ENCODE measurements at places on chromosomes 2 and 18.

DNA sequence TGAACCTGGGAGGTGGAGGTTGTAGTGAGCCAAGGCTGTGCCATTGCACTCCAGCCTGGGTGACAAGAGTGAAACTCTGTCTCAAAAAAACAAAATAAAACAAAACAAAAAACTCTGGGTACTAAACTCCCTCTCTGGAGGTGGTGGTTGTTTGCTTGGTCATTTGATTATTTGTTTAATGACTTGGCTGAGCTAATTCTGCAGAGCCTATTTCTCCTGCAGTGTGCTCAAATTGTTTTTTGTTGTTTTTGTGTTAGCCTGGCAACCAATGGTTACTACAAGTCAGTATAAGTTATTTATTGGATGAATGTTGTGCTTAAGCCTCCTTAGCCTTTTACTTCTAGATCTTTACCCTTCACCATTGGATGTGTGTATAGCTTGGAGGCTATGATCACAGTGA, 387.5 kb downstream of the ADCYAP1 start:
- no peak for DNase-seq
- H3K4me1 ChIP-seq = no peaks in the 10 kb centered on the region
- peaks cover 2% of the 10 kb centered on the region for H3K27me3 ChIP-seq
- H3K27ac ChIP-seq = no peak overlapping the region

GRCh38 chr2:74908748-74909444, 49.5 kb upstream of the POLE4 start:
- H3K27me3 ChIP-seq = peaks cover 28% of the 10 kb centered on the region
- DNase-seq = no peak
- H3K4me1 ChIP-seq = peaks cover 6% of the 10 kb centered on the region
- H3K4me3 ChIP-seq = peak overlapping the region; percentile 42

DNA sequence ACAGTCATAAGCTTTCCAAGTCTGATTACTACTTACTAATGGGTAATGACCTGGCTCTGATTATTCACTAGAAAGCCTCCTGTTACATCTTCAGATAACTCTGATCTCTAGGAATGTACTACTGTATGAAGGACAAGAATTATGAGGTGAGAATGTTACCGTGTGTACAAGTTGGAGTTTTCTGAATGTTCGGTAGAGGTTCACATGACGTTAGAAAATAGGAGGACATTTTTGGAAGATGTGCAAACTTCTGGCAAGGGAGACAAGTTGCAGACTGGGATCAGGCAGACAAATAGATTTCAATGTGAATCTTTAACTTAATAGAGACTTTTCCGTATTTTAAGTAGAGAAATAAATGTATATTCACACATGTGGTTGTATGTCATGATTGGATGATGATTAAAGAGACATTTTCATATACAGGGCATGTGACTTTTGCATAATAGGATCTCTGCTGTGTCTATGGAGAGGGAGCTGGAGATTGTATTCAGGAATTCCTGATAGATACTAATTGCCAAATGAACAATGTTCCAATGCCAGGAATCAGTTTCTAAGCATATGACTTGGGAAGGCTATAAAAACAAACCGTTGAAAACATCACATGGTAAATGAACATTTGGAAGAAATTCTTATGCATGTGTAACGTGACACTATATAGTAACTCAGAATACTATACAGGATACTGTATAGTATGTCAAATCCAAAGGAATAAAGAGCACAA, 1695.8 kb upstream of the PIK3C3 start:
- H3K4me3 ChIP-seq = no peak overlapping the region
- H3K27me3 ChIP-seq = no peaks in the 10 kb centered on the region
- H3K4me1 ChIP-seq = peaks cover 13% of the 10 kb centered on the region
- peak overlapping the region; percentile 10 for H3K27ac ChIP-seq

DNA sequence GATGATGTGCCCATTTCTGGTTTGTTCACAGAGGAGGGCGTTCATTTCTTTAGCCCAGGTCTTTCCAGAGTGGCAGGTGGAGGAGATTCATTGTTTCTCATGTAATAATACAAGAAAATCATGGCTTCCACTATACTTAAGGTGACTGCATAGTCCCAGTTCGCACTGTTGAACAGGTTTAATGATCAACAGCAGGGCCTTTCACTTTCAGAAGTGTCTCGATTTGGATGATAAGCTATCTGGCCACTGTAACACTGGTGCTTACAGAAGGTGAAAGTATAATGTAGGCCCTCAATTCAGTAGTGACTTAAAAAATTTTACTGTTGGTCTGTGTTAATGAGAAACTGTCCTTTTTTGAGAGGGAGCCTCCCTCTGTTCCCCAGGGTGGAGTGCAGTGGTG, 1.4 kb downstream of the RMC1 start:
- peaks cover 21% of the 10 kb centered on the region for H3K4me1 ChIP-seq
- H3K27ac ChIP-seq = no peak overlapping the region
- DNase-seq = no peak

- no peaks in the 10 kb centered on the region for H3K36me3 ChIP-seq
- no peak for DNase-seq
- peak overlapping the region; percentile 94 for H3K4me3 ChIP-seq
- H3K27ac ChIP-seq = peak overlapping the region; percentile 96
- H3K27me3 ChIP-seq = peaks cover 2% of the 10 kb centered on the region
- H3K4me1 ChIP-seq = peaks cover 46% of the 10 kb centered on the region
These were observed 553 bp downstream of the CNDP2 start for GRCh38 chr18:74496508-74497323.

- no peaks in the 10 kb centered on the region for H3K36me3 ChIP-seq
- H3K27me3 ChIP-seq = no peaks in the 10 kb centered on the region
- H3K4me1 ChIP-seq = peaks cover 58% of the 10 kb centered on the region
- no peak overlapping the region for H3K4me3 ChIP-seq
These were observed 190.4 kb downstream of the BABAM2 start for GRCh38 chr2:28080911-28081310.

DNA sequence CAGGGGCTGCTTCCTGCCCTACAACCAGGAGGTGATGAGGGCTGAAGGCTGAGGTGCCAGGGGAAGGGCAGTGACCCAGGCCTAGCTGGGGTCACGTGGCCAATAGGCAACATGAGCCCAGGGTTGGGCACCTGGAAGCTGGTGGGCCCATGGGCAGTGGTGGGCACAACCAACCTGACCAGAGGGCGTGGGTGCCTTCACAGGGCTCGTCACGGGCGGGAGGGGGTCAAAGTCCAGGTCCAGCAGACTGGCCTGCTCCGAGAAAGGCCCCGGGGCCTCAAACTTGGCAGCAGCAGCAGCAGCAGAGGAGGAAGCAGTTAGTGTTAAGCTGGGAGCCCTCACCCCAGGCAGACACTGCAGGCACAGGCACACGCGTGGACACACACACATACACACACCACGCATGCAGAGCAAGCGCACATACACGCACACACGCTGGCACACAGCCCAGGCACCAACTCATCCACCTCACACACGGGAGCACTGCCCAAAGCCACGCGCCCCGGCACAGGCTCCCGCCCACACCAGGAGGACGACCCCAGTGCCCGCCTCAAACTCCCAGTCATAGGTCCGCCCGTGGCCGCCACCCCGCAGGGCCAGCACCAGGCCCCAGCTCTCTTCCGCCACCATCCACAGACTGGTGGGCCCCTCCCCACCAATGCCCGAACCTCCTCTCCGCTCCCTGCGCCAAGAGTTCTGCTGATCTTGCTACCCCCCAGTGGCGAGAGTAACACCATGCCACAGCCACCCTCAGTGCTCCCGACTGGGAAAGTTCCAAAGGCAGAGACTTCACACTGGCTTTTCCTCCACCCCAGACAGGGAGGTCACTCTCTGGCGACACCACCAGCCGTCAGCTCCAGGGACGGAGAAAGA, 53.0 kb downstream of the BIN1 start:
- H3K27me3 ChIP-seq = no peaks in the 10 kb centered on the region
- H3K27ac ChIP-seq = no peak overlapping the region
- H3K4me1 ChIP-seq = peaks cover 2% of the 10 kb centered on the region
- no peak overlapping the region for H3K4me3 ChIP-seq

DNA sequence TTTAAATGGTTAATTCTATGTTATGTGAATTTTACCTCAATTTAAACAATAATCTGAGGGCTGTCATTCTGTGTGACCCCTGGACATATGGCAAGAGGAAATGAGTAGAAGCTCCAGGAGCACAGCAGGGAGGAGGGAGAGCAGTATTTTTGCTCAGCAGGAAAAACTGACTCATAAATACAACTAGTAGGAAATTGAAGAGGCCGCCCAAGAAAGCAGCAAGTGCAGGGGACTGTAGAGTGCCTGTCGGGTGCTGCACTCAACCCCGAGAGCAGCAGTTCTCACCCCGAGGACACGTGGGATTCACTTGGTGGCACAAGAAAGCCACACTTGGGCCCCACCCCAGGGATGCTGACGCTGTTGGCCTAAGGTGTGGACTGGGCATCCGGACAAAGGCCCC, 60.8 kb downstream of the NPAS2 start:
- H3K27me3 ChIP-seq = no peaks in the 10 kb centered on the region
- H3K4me1 ChIP-seq = peaks cover 24% of the 10 kb centered on the region
- DNase-seq = no peak
- H3K36me3 ChIP-seq = no peaks in the 10 kb centered on the region
- H3K4me3 ChIP-seq = no peak overlapping the region
- H3K27ac ChIP-seq = no peak overlapping the region

Data from mesothelial cell of epicardium (in vitro differentiated cells).